ENCODE measurements at places on chromosomes 7 and 10.

GRCh38 chr10:70546584-70546983, 56.0 kb downstream of the PRF1 start:
- ATAC-seq, result no peak

DNA sequence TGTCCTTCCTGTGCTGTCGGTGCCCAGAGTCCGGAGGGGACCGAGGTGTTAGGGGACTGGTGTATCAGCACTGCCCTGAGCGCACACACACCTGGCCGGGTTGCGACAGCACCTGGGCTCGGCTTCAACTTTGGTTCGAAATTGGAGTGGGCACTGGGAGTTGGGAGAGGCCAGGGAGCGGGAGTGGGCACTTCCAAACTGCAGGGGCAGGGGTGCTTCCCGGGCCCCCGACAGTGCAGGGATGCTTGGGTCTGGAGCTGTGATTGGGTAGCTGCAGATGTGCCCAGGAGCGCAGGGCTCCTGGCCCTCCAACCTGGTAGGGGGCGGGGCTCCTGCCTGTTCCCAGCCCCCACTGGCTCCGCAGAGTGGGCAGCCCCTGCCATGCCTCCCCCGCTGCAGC, 7.7 kb downstream of the BBS9 start:
- no peak for ATAC-seq

DNA sequence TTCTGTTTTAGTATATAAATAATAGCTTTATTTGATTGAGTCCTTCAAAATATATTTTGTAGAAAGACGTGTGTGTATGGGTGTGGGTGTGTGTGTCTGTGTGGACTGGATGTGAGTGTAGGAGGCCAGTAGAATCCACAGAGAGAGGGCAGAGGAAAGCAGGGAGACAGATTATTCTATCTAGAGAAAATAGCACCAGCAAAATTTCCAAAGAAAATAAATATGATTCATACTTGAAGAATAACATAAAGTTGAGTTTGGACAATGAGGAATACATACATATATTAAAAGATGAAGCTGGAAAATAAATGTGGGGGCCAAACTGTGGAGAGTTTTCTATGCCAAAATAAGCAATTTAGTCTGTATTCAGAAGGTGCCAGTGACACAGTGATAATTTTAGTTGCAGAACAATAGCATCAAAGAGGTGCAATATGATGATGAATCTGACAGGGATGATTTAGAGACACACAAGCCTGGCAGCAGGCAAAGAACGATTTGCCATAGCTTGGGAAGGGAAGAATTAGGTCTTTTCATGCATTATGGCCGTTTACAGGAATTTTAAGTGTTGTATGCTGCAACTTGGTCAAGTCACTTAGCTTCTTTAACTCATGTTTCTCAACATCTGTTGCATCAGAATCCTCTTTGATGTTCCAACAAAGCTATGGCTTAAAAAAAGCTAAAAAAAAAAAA, 121.3 kb downstream of the SEMA3A start:
- no peak for ATAC-seq

DNA sequence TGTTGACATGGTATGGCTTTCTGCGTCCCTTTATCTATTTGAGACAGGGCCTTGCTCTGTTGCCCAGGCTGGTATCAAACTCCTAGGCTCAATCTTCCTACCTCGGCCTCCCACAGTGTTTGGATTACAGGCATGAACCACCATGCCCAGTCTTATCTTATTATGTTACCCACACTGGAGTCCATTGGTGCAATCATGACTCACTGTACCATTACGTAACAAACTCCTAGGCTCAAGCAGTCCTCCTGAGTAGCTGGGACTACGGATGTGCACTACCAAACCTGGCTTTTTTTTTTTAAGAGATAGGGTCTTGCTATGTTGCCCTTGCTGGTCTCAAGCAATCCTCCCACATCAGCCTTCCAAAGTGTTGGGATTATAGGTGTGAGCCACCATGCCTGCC, 66.7 kb downstream of the CCDC3 start:
- peak; percentile 89 for ATAC-seq

- ATAC-seq, result no peak
These were observed 1128.5 kb downstream of the TYW1 start for GRCh38 chr7:68125168-68125567.

DNA sequence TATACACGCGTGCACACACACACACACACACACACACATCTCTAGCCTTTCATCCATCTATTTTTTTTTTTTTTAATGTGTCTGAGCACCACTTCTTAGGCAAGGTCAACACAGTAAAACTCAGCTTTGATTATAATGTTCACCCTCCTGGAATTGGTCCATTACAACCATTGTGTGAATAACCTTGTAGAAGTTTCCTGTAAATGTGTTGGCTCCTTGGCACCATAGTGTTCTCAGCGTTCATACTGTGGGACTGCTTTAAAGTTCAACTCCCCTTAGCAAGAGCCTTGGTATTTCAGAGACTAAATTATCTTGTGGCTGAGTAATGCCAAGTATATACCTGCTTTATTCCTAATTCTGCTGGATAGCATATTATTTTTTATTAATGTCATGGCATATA, 106.3 kb upstream of the PRPS1L1 start:
- ATAC-seq, result no peak

DNA sequence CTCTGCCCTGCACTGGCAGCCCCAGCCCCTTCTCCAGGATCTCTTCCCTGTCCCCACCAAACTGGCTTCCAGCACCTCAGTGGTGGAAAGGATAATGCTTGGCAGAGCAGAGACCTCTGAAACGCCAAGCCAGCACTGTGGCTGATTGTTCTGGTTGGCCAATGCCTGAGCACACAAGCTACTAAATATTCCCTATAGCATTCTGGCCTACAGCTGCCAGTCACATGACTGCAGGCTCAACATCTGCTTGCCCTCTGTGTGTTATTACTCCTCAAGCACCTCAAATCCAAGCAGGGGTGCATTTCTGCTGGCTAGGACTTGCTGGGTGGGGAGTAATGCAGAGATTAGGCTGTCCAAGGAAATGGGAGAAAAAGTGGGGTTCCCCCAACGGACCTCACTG, 6.1 kb downstream of the TBATA start:
- no peak for ATAC-seq

- no peak for ATAC-seq
These were observed 344.9 kb upstream of the MKI67 start for GRCh38 chr10:128471151-128471550.

- ATAC-seq, result no peak
These were observed 1183.4 kb upstream of the AUTS2 start for GRCh38 chr7:68414631-68415425.

- ATAC-seq, result no peak
These were observed 4.8 kb downstream of the IFIT2 start for GRCh38 chr10:89306434-89307268.

DNA sequence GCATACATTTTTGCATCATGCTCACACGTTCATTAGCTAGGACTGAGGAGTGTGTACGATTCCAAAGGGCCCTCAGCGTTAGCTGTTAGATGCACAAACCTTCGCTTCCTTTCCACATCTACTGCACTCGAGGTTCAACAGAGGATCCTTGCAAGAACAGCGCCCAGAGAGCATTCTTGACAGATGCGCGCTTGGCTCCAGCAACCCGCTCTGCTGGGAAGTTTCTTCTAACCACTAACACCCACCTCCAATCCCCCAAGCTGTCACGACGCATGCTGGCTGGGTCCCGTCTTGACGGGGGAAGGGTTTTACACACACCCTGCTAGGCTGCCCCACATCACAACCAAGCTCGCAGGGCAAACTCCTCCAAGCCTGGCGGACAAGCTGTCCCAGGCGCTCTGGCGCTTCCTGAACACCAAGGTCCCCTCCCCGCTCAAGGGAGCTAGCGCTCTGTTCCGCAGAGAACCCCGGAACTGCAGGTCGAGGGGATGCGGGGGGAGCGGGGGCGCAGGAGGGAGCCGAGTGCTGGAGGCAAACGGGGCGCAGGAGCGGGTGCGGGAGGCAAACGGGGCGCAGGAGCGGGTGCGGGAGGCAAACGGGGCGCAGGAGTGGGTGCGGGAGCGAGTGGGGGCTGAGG, 653 bp upstream of the ADRB1 start:
- ATAC-seq, result peak; percentile 31

DNA sequence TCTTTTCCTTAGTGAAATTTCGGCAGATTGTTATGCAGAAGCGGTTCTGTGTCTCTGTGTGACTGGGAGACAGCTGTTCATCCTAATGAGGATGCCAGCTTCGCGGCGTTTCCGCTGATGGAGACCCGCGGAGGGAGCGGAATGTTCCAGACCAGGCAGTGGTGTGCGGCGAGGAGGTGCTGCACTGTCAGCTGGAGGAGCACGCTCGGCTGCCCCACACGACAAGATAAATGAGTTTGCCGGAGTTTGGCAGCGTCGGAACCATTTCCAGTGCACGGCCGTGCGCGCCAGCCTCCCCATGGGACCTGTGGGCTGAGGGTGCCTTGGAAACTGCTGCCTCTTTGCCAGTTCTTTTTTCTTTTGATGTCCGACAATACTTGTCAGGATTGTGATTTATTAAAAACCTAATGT, 64.6 kb downstream of the WDR37 start:
- no peak for ATAC-seq

GRCh38 chr7:129343099-129343700, 91.0 kb upstream of the STRIP2 start:
- ATAC-seq, result no peak

Data from esophagus mucosa (tissue), 1 donor.